Stimulated activated CD4-positive, alpha-beta T cell treated with anti-CD3 and anti-CD28 coated beads, Interleukin-15, amount 100 ng/mL, for 48 hours (primary cell): ENCODE measurements at places on chromosomes 4 and X.

DNA sequence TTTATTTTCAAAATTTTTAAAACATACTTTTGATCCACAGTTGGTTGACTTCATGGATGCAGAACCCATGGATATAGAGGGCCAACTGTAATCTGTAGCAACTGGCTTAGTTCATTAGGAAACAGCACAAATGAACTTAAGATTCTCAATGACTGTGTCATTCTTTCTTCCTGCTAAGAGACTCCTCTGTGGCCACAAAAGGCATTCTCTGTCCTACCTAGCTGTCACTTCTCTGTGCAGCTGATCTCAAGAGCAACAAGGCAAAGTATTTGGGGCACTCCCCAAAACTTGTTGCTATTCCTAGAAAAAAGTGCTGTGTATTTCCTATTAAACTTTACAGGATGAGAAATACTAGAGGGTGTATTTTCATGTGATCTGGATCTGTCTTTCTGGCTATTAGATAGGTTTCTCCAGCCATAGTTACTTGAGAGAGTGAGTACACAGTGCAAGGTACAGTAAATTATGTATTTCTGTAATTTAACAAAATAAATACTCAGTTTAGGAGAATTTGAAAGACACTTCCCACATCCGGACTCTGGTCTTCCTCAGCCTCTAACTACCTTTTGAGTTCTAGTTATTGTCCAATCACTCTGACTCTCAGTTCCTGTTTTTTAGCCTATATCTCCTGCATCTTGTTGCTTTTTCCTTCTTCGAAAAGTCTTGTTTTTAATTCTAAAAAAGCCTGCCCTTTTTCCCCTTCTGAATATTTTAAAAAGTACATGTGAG, 21.8 kb downstream of the TLR2 start:
- DNase-seq, result no peak

DNA sequence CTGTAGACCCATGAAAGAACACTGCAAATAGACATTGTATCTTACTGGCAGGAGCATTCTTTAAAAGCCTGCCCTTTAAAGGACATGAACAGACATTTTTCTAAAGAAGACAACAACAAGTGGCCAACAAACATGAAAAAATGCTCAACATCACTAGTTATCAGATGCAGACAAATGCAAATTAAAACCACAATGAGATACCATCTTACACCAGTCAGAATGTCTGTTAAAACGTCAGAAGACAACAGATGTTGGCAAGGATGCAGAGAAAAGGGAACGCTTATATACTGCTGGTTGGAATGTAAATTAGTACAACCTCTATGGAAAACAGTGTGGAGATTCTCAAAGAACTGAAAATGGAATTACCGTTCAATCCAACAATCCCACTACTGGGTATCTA, 77.2 kb downstream of the ATP10D start:
- DNase-seq, result no peak

DNA sequence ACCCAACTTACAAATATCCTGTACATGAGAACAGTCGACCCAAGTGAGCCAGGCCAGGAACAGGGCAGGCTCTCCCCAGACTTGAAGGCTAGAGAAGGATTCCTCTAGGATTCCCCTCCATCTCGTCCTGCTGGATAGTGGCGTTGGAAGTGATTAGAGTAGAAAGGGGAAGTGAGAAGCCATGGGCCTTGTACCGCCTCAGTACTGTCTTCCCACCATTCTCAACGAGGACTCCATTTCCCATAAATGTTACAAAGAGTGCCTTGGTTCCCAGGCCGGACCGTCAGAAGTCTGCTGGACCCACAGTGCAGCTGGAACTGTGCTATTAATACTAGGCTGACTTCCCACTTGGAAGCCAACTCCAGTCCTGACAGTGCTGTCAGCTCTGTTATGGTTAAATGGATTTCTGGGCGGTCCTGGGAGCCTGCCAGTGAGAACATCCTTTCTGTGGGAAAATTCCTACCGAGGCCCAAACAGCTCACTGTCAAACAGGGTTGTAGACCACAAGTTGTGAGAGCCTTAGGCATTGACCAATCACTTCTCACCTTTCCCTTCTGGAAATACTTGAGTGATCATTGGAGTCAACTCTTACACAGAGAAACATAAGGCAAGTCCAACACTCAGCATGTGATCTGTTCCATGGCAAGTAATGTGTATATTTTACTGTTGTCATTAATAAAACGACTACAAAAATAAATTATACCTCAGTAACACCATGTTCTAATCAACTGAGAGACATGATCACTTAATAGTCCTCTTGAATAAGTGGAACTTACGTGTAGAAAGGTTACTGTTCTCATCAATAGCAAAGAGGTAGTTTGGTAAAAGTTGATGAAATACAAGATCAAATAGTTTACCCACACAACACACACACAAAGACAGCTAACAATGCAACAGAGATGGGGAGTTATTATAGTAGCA, 58.4 kb downstream of the AMELX start:
- DNase-seq, result no peak

DNA sequence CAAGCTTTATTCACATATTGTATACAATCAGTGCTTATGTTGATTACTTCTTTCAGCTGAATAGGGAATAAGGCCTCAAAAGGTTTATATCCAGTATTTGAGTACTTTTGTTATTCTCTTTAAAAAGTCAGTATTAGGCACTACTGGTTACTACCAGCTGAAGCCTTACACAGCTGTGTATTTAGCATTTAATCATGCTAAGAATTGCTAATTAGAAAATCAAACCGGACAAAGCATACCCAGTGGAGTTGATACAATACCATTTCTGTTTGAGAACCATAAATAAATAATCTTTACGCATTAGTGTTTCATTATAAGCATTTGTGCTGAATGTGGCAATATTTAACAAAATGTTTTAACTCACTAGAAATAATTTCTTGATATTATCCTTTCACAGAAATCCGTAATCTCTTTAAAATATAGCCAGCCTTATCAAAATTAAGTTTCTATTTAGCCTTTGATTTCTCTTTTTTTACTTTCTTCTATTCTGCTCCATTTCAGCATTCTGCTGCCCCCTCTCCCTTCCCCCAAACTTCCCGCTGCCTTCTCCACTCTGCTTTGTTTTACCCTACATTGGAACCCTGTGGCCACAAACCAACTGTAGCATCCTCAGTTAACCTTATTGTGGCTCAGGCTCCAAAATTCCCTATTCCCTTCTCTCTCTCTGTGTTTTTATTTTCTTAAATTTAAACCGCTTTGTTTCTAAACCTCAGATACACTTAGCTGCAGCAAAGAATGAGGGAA, 37.8 kb downstream of the UGT8 start:
- DNase-seq, result no peak

- DNase-seq, result no peak
These were observed 38.3 kb downstream of the LHFPL1 start for GRCh38 chrX:112641449-112641848.

GRCh38 chr4:147714575-147715401, 17.1 kb upstream of the ARHGAP10 start:
- DNase-seq, result no peak

- DNase-seq, result no peak
These were observed 136.6 kb downstream of the FBXW7 start for GRCh38 chr4:152399246-152399645.

- no peak for DNase-seq
These were observed 25.3 kb downstream of the VSIG4 start for GRCh38 chrX:66014556-66014955.

GRCh38 chrX:123756320-123756719, 23.5 kb upstream of the THOC2 start:
- DNase-seq, result no peak

DNA sequence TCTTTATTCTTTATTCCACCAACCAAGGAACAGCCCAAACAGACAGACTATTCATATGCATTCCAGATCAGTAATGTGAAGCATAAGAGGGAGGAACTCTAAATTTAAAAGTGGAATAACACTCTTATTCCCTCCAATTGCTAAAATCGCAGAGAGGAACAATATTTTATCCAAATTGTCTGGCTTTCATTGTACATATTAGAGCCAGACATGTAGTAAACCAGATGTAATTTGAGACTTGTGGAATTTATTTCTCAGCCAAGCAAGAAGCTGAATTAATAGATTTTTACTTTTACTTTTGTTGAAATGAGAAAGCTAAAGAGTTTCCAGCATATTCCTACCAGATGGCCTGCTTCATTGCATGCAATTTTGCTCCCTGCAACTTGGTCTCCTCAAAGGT, 674.6 kb upstream of the SLIT2 start:
- no peak for DNase-seq

DNA sequence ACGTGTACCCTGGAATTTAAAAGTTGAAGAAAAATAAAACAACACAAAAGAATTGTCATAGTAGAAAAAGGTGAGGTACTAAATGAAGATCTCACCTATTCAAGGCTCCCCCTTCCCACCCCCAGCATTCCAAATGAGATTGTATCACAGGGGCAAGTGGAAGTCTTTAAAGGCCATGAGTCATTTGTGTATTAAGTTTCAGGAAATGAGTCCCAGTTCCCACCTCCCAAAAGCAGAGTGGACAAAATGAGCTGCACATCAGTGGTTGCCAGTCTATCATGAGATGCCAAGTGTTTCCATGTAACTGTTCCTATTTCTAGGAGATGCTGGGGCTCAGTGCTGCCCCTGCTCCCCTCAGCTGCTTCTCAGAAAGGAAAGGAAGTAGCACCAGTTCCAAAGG, 20.1 kb downstream of the ARHGEF9 start:
- no peak for DNase-seq
